ENCODE measurements at places on chromosomes 1 and 21.
A peak's percentile ranks its signal among the peaks of the same experiment; 100 is the strongest.

GRCh38 chr1:15757016-15757543 lies 1.5 kb upstream of the FBLIM1 start:
- DNase-seq, result no peak

- DNase-seq, result no peak
Measured at GRCh38 chr1:147214842-147215539, 10.1 kb downstream of the FMO5 start.

- DNase-seq, result no peak
Measured at GRCh38 chr1:54565113-54565501, 17.1 kb downstream of the ACOT11 start.

DNA sequence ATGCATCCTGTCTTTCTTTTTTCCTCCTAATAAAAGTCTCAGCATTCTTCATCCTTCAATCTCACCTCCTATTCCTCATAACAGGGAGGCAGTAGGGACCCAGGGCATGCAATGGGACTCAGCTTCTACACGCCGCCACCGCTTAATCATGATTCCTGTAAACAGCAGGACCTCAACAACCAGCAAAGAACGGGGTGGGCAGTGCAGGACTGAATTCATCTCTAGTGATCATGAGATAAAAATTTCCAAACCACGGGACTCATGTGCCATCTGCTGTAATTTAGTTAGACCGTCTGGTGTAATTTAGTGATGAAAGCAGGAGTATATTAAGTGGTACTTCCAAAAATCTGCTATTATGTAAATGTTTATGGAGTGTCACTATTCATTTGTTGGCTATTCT lies 5.4 kb downstream of the PRAMEF12 start:
- no peak for DNase-seq

- no peak for DNase-seq
Measured at GRCh38 chr1:26297057-26297790, 9.2 kb downstream of the UBXN11 start.

DNA sequence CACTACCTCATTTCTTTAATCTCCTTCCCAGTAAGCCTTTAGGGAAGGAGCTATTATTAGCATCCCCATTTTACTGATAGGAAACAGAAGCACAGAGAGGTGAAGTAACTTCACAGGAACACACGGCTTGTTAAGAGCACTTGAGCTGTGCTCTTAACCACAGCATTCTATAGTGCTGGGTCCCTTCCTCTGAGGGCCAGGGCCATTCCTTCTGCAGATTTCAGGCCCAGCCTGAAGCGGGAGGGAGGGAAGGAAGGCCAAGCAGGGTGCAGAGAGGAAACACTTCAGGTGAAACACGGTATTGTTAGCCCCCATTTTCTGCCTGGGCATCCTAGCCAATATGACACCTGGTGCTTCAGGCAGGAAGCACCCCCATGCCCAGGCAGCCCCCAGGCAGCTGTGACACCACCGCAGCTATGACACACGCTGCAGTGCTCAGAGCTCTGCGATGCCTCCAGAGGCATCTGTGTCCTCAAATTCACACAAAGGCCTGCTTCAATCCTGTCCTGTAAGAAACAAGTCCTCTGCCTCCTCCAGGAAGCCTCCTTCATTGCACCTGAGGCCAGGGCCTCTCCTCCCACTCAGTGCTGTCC lies 4.5 kb upstream of the EXTL1 start:
- DNase-seq, result no peak

DNA sequence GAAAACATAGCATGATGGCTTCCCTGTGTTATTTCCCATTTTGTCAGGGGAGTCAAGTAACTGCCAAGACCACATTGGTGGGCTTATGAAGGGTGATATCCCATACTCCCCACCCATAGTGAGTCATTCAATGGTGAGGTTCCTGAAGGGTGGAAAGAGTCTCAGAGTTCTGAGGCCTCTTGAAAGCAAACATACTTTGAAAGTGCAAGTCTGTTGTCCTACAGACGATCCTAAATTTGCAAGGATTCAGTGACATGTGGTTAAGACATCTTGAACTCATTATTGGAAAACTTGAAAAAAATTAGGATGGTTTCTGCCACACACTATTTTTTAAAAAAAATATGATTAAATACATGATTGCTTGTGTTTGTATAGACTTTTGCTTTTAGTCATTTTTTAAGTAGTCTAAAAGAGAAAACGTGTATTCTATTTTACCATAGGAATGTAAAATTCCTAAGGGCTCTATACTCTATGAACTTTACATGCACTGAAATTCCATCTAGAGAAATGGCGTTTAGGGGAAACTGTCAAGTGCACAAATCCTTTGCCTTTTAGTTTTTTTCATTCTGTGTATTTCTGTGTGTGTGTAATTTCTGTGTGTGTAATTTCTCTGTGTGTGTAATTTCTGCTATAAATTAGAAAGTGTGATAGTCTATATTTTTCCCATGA lies 225.5 kb upstream of the ADAMTS5 start:
- no peak for DNase-seq

DNA sequence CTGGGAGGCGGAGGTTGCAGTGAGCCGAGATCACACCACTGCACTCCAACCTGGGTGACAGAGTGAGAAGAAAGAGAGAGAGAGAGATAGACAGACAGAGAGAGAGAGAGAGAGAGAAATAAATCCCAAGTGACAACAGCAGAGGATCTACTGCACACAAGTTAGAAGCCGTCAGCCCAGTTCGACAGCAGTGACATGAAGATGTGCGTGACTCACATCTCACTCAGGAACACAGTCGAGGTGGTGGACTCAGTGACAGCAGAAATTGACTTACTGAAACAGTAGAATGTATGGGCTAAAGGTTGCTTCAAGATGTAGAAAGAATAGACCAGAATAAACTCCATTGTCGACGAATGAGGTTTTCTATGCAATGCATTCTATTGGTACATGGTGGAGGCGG lies 77.0 kb upstream of the KRTAP19-8 start:
- DNase-seq, result no peak

- DNase-seq, result no peak
Measured at GRCh38 chr1:21121764-21122471, 54.8 kb downstream of the EIF4G3 start.

- DNase-seq, result no peak
Measured at GRCh38 chr1:111948209-111949171, 41.0 kb downstream of the KCND3 start.

GRCh38 chr1:167465018-167465417 lies 53.3 kb downstream of the CD247 start:
- DNase-seq, result no peak

- DNase-seq, result no peak
Measured at GRCh38 chr1:162347281-162347680, 29.4 kb downstream of the SPATA46 start.

- no peak for DNase-seq
Measured at GRCh38 chr1:67679691-67680090, 5.3 kb upstream of the GADD45A start.

DNA sequence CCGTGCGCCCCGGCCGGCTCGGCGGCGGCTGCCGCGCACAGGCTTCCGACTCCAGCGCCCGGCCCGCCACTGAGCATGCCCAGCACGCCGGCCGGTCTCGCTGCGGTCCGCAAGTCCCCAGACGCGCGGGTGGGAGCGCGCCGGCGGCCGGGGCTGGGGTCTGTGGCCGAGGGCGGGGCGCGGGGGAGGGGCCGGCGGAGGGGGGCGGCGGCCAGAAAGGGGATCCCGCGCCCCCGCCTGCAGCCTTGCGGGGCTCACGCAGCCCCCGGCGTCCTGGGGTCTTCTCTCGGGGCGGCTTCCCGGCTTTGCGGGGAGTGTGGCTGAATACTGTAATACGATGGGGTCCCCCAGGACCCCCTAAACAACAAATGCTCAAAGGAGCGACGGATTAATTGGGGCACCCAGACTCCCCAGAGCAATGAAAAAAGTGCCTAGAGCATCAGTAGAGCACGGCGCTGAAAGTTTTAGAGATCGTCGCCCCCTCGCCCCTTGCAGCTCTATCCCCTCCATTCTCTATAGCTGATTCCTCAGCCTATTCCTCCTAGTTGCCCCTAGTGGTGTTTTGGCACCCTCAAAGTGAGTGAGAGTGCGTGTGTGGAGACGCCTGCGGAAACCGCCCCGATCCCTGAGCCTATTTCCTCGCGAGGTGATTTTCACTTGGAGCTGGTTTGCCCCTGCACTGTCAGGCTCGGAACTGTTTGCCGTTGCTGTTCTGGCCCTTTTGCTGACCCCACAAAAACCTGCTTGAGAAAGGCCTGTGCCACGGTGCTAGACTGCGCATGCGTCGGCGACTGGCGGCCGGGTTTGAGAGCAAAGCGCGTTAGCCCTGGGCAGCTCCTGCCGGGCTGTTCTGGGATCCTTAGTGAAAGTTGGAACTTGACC lies at the start of gene VAV3:
Gene VAV3, minus strand, starts transcription at position 71 of the 882 bp plus-strand sequence. CDS start 311 bp downstream, outside the sequence.
- peak; percentile 91 for DNase-seq

DNA sequence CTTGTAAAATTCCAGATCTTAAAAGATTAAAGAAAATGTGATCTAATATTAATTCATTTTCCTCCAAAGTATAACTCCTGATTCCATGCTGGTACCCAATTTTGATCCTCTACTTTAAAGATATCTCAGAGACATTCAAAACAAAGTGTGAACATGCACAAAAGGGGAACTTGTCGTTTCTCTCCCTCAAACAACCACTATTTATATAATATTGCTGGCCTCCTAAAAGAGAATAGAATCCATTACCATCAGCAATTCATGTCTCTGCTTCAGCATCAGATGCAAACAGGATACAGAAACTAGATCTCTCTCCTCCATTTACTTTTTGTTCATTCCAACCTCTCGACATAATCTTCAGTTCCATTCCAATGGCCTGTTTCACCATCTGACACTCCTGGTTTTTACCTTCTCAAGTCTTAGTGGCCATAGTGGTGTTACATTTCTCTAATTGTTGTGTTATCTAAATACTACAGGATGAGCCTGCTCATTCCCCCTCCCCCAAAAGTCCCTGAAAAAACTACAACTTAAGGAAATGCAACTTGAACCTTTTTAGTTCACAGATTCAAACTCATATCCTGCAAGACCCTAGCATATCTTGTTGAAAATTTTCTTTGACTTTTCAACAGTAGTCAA lies 4.1 kb downstream of the NRIP1 start:
- DNase-seq, result no peak

DNA sequence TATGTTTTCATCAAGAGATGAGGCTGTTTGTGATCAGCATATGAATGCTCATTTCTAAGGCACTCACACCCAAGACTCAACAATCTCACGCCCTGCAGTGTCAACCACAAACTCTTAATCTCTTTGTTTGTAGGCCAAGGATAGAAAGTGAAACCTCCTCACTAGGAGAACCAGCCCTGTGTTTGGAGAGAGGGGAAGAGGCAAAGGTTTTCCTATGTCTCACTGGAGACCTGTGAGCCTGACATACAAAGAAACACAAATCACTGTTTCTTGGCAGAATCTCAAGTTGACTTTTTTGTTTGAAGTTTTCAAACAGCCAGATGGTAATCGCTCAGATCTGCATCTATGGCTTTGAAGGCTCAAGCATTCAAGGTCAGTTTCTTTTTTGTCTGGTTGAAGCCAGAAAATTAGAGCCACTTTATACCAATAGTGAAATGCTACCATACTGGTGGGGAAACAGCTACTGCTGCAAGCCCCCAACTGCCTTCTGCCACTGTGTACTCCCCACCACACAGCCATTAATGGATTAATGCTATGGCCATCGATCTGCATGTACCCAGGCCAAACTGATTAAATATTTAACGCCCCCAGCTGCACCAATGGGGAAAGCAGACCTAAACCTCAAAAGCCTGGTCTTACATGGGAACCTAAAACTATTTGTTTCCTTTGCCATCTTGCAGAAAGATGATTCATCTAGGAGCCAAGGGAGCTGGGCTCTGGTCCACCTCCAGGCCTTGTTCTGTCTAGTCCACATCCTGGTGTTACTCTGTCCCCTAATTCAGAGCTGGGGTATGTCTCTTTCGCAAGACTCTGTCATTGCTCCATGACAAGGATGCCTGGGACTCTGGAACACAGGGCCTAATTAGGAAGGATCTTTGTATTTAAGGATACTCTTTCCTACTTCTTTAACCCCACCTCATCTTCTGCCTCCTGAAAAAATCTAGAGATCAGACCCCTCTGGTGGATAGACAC lies 16.3 kb downstream of the PDZK1 start:
- DNase-seq, result no peak

DNA sequence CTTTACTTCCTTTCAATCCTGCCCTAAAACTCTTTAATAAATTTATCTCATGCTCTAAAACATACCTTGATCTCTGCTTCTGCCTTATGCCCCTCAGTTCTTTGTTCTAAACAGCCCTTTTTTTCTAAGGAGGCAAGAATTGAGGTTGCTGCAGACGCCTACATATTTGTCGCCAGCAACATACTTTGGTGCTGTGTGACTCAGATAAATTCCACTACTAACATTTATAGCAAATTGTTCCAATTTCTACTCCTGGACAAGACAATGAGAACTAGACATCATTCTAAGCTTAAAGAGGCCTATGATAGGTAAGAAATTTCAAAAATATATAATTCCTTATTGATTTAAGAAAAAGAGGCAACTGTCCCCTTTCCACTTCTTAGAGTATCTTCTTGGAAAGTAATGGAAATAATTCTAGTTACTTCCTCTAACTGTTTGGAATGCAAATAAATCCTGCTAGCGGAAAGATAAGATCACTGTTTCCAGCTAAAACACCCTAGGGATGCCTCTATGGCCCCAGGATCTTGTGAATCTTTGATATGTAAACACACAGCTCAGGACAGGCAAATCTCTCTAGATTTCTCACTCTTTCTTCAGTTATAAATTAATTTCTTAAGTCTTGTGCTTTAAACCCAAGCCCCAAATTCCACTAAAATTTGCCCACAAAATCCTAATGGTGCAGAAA lies 869.1 kb downstream of the KCNT2 start:
- no peak for DNase-seq

- no peak for DNase-seq
Measured at GRCh38 chr1:9852004-9852403, 28.2 kb upstream of the CLSTN1 start.

DNA sequence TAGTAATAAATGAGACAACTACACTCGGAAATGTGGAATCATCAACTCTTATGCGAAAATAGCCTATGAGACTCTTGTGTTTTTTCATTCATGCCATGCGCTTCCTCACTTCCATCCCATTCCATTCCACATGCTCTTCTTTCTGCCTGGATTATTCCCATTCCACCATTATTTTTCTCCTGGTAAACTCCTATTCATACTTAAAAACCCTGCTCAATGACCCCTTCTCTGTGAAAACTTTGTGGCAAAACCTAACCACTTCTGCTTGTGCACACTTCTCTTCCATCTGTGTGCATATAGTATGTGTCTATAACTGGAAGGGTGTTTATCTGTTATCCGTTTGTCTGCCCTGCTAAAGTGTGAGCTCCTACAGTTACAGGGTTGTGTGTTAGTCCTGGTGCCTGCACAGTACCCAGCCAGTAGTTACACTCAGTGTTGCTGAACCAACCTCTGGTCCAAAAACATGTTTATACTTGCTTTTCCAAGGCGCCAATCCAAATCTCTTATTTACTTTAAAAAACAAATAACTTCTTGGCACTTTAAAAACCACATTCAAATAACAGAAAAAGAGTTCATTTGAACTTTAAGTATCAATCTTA lies 10.7 kb downstream of the EPHX1 start:
- no peak for DNase-seq

GRCh38 chr1:9128520-9129265 lies at the start of gene GPR157:
Gene GPR157 (minus strand): TSS chr1:9129102. CDS start chr1:9129027, 75 bp downstream.
- DNase-seq, result peak; percentile 60

All from kidney capillary endothelial cell (primary cell).